Ammon's horn (tissue), 1 donor: ENCODE measurements at places on chromosomes 5 and 9.

DNA sequence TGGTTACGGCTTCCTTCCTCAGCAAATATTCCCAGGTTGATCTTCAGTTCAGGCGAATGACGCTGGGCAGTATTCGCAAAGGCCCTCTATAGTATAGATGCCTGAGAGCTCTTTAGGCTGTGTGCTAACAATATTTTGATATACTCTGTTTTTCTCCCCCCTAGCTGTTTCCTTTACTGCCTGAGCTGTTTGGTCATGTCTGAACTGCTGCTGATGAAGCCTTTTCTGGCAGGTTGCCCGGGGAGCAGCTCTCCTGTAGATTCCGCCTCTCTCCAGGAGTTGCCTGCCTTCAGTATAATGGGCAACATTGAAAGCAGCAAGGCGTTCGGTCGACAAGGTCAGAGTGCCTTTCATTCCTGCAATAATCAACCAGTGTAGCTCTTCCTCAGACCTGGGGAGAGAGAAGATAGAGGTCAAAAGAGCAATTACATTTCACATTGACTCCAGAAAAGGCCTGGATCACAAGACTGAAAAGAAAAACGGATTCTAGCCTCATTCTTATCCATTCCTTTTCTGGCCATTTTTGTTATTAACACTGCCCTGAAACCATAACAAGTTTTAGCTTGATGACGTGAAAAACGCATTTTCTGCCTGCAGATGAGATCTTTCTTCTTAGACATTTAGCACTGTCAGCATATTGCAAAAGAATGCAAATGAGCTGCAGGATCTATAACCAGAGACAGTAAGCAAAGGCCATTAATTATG is 60.1 kb upstream of the ZNF608 start:
- peak; percentile 69 for DNase-seq

DNA sequence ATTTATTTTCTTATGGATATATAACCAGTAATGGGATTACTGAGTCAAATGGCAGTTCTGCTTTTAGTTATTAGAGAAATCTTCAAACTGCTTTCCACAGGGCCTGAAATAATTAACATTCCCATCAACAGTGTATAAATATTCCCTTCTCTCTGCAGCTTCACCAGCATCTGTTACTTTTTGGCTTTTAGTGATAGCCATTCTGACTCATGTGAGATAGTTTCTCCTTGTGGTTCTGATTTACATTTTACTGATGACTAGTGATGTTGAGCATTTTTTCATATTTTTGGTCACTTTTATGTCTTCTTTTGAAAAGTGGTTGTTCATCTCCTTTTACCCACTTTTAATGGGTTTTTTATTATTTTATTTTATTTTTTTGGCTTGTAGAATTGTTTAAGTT is 1290.3 kb upstream of the CDH9 start:
- DNase-seq, result peak; percentile 7

- DNase-seq, result no peak
Observed at GRCh38 chr5:1786621-1787471, 12.8 kb downstream of the MRPL36 start.

DNA sequence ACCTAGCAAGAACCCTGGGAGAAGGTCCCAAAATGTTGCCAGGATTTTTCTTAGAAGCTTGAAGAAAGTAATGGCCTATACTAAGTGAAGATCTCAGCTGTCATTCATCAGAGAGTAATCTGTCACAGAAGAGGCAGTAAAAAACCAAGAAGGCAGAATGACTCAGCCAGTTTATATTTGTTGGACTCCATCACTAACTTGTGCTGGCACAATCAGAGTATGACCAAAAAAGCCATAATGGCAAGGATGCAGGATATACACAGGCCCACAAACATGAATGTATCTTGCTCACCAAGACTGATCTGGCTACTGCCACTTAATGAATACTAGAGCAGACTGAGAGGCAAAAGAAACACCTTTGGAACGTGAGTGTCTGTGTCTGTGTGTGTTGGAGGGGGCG is 104.0 kb upstream of the POU5F2 start:
- no peak for DNase-seq

- DNase-seq, result no peak
Observed at GRCh38 chr9:108443741-108444140, 412.0 kb downstream of the ACTL7B start.

DNA sequence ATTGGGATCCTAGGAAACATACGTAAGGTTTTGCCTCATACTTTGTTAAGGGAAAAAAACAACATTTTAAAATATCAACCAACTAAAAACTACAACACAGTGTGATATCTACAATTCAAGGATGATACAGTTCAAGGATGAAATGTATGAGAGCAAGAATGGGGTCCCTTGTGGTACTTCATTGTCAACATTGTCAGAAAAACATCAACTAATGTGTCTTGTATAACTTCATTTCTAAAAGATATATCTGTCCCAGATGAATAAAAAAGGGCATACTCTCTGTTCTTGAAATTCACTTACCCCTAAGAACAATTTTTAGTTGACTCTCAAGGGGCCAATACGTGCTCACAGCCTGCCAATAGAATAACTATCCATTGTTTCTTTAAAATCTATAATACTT is 1250.5 kb downstream of the PTPRD start:
- DNase-seq, result no peak

GRCh38 chr5:133523013-133523658 is 89.2 kb downstream of the FSTL4 start:
- peak; percentile 23 for DNase-seq

GRCh38 chr9:20321423-20322082 is 300.7 kb downstream of the MLLT3 start:
- DNase-seq, result no peak

DNA sequence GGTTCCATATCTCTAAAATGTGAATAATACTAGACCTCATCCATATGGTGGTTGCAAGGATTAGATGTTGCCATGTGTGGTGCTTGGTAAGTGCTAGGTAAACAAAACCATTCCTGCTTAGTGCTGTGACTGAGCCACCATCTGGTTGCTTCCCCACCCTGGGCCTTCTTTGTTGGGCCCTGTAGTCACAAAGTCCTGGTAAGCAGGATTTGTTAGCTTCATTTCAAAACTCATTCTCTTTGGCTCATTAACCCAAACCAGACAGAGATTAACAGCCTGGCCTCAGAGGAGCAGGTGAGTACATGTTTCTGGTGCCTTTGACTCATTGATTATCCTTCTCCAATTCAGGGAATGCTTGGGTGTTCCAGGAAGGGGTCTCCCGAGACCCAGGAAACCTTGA is 240.2 kb downstream of the ARHGAP26 start:
- no peak for DNase-seq

GRCh38 chr9:131197160-131197911 is 72.0 kb downstream of the NUP214 start:
- DNase-seq, result no peak

- no peak for DNase-seq
Observed at GRCh38 chr9:104091116-104091515, 3.0 kb upstream of the SMC2 start.

DNA sequence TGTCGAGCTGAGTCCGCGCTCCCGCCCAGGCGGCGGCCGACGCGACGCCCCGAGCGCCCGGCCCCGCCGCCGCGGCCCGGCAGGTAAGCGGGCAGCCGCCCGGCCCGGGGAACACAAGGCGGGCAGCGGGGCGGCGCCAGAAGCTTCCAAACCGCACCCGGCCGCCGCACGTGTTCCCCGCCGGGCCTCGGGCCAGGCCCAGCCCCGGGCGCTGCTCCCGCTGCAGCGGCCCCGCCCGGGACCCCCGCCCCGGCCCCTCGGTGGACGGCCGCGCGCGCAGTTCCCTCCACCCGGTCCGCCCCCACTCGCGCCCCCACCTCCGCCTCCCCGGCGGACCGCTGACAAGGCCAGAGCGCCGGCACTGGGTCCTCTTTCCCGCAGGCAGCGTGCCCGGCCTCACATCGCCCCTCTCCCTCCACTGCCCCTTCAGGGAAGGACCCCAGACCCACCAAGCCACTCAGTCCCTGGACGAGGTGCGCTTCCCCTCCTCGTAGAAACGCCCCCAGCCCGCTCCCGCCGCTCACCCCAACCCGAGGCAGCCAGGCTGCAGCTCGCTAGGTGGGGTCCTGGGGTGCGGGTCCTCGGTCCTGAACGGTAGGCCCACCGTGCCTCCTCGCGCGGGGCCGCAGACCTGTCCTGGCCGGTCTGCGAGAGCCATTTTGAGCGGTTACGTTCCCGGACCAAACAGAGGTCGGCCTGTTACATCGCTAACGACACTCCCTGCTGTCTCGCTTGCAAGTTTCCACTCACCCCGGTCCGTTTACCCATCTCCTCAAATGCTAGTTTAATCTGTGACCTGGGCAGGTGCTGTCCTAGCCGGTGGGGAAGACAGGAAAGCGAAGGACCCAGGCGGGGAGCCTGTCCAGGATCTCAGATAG is 475 bp downstream of the WDR5 start:
- DNase-seq, result no peak

- no peak for DNase-seq
Observed at GRCh38 chr5:129135633-129136032, 41.1 kb downstream of the ISOC1 start.

DNA sequence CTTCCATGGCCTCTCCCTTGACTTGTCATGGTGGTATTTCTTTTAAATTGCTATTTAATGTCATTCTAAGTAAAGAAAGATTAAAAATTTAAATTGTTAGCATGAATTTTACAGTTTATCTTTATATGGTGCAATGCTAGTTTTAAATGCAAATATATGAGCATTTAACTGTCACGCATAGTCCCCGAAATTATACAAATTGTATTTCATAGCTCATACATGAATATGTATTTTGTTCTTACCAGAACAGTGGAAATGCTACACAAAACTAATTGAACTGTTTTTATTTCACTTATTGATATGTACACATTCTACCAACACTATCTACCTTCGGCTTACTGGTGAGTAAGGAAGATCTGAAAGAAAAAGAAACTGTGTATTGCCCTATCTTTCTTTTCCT is 125.8 kb downstream of the CARTPT start:
- DNase-seq, result no peak

- DNase-seq, result peak; percentile 64
Observed at GRCh38 chr5:78497573-78498533, 137.4 kb downstream of the SCAMP1 start.

GRCh38 chr5:29085142-29085541 is 2046.8 kb upstream of the CDH9 start:
- no peak for DNase-seq

DNA sequence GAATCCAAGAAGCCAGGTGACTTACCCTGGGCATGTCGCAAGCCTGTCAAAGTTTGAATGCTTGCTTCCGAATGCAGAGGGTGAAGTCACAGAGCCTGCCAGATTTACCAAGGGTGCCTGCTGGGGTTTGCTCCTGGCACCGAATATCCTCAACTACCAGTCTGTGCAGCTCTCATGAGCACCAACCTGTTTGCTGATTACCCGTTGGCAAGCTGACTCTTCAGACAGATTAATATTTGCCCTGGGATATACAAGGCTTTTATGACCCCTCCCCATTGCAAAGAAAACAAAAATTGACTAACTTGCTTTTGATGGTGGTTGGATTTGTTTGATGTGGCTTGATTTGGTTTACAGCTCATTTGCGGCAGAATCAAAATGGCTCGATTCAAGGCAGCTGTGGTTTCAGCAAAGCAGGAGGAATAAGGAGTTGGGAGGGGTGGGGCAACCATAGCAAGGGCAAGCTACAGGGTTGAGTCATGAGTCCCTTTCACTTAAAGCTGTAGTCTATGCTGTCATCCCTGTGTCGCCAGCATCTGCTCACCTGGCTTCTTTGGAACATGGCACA is 82.3 kb upstream of the AGXT2 start:
- DNase-seq, result no peak

- DNase-seq, result no peak
Observed at GRCh38 chr5:103452666-103453065, 109.9 kb downstream of the NUDT12 start.

GRCh38 chr5:175027390-175027789 is 303.0 kb downstream of the MSX2 start:
- DNase-seq, result no peak

- no peak for DNase-seq
Observed at GRCh38 chr5:14436801-14437542, 144.6 kb upstream of the OTULINL start.

- no peak for DNase-seq
Observed at GRCh38 chr5:65276178-65276890, 205.4 kb downstream of the ADAMTS6 start.

GRCh38 chr9:35495984-35496383 is 6.1 kb downstream of the RUSC2 start:
- DNase-seq, result no peak

DNA sequence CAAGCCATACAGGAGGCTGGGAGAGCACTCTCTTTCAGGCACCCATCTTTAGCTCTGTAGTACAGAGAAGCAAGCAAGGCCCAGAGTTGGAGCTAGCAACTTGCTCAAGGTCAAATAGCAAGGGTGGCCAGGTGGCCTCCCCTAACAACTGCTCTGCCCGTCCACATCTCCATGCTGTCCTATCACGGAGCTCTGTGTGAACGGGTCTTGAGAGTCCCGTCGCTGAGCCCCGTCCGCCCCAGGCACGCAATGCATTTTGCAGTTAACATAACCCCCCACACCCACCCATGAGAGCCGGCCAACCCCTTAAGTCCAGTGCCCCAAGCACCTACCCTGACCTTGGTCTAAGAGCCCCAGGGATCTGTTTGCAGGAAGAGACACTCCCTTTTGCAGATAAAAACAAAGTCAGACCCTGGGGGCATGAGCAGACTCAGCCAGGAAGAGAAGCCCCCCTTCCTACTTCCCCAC is 1.5 kb downstream of the RNF44 start:
- no peak for DNase-seq

- no peak for DNase-seq
Observed at GRCh38 chr5:54859316-54859715, 126.1 kb downstream of the ESM1 start.
